ENCODE measurements at places on chromosomes 16 and 17.

- DNase-seq: peak; percentile 84
Observed at GRCh38 chr16:84115919-84116719, 623 bp downstream of the MBTPS1 start.

GRCh38 chr17:44071198-44071520 lies 624 bp downstream of the G6PC3 start:
- DNase-seq: no peak

DNA sequence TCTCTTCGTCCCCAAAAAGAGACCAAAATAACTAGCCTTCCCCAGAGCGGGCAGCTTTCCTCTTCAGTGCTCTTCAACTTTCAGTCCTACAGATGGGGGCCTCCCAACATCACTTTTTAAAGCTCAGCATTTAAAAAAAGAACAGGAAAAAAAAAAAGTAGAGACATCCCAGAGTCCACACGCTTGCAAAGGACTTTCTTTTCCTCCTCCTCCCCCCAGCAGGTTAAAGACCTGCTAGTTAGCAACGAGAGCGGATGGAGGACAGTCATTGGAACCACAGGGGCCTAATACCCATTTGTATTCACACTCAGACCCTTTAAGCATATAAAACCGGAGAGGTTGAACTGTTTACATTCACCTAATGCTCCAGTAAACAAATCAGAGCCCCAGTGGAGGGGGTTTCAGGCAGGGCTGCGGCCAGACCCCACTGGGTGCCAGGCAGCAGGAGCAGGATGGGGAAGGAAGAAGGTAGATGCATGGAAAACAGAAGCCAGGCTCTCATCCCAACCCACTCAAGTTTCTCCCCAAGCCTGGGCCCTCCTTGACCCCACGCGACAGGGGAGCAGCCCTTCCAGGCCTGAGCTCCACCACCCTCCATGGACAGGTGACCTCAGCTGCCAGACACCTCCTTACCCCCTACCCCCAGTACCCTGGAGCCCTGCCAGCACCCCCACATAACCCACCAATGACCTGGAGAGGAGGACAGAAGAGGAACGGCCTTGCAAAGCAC lies 15.2 kb downstream of the ZFHX3 start:
- DNase-seq: peak; percentile 7

DNA sequence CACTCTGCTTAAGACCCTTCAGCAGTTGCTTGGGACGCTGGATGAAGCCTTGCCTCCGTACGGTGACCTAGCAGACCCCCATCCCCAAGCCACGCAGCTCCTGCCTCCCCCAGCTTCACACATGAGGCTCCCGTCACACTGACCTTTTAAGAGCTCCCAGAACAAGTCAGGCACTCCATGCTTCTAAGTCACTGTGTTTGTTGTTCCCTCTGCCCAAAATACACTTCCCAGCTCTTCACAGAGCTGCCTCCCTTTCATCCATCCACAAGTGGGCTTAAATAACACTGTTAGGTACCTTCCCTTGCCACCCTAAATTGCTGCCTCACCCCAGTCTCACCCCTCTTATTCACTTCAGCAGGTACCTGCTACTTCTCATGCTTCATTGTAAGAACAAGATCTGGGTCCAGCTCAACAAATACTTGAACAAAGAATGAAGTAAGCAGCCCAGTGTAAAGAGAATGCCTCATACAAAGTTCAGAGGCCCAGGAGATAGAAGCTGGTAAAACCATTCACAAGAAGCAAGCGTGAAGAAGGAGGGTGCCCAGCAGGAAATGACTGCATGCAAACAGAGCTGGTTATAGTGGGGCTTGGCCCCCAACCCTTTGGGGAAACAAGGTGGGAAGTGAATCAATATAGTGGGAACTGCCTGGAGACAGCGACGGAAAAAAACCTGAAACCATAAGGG lies 5.8 kb downstream of the ZC3H7A start:
- peak; percentile 7 for DNase-seq

- DNase-seq: no peak
Observed at GRCh38 chr16:67733734-67734470, 14.8 kb upstream of the GFOD2 start.

DNA sequence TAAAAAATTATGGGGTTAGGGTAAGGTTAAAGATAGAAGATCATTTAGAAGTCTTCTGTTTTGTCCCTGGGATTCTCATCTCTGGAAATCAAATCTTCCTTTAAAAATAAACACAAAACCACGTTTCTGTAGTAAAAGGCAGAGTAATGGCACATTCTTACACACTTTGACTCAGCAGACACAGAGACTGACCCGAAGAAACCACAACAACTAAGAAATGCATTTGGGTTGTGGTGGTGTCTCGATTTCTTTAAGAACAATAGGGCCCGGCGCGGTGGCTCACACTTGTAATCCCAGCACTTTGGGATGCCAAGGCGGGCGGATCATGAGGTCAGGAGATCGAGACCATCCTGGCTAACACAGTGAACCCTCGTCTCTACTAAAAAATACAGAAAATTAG lies 54.9 kb upstream of the MYH10 start:
- no peak for DNase-seq
